ENCODE measurements at places on chromosomes 1 and 21.

DNA sequence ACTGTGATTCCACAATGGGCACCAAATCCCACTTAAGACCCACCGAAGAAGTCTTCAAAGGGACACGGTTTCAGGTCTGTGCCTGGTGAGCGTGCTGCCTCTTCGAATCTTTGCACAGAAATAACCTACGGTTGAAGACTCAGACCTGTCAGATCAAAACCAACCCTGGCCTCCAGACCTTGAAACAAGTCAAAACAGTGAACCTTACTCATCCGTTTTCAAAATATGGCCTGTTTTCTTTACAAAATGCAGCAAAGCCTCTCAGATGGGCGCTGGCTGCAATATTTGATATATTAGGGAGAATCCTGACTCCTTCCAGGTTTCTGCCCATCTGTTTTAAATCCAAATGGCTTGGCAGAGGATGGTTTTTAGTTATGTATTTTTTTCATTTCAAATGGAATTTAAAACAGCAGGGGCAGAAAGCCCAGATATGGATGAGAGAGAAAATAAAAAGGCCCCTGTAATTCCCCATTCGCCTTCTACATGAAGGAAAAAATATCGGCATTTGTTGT is 14.0 kb downstream of the JUN start:
- no peak for DNase-seq

GRCh38 chr1:70504821-70505193 is 93.7 kb downstream of the CTH start:
- DNase-seq = no peak

- no peak for DNase-seq
Measured at GRCh38 chr1:21655259-21655658, 13.9 kb downstream of the RAP1GAP start.

GRCh38 chr1:7953850-7954609 is 7.5 kb upstream of the PARK7 start:
- DNase-seq = peak; percentile 99

- DNase-seq = no peak
Measured at GRCh38 chr1:54557671-54558355, 9.8 kb downstream of the ACOT11 start.

DNA sequence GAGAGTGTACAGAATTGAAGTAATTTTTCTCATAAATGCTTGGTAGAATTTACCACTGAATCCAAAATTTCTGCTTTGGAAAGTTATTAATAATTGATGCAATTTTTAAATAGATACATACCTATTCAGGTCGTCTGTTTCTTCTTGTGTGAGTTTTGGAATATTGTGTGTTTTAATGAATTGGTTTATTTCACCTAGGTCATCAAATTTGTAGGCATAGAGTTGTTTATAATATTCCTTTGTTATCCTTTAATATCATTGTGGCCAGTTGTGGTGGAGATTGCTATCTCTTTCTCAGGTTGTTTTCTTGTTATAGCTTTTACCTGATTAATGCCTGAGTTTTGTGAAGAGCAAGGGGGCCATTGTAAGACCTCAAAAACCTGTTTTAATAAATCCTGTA is 93.5 kb downstream of the SYT14 start:
- no peak for DNase-seq

- DNase-seq = no peak
Measured at GRCh38 chr1:168218658-168219057, 7.1 kb upstream of the SFT2D2 start.

DNA sequence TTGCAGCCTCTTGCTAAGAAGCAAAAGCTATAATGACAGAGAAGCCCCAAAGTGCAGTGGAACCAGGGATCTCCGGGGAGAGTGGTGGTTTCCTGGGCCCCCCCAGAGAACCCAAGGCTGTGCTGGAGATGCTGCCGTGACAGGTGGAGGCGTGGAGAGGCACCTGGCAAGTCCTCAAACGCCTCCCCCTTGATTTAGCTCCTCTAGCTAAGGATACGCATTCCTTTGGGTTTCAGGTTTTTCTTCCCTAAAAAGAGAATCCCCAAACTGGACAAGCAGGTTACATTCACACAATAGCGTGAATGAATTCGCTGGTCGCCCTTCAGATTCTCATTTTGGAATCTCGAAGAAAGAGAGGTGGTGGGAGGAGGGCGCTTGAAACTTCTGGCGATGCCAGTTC is 853 bp upstream of the ATP1A1 start:
- DNase-seq = no peak

- DNase-seq = no peak
Measured at GRCh38 chr1:93051961-93052360, 27.1 kb upstream of the MTF2 start.

DNA sequence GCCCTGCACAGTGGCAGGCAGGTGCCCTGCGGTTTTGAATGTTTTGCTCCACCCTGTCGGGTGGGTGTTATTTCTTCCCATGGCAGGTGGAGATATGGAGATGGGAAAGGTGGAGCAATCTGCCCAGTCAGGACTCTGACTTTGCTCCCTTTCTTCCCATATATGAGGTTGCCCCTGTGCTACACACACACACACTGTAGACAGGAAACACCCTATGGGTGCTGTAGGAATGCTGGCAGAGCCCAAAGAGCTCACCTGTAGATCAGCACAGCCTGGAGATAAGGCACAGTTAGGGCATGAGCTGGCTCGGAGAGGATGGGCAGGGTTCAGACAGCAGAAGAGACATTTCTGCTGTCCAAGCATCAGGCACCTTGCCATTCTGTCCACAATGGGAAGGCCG is 246.0 kb upstream of the AJAP1 start:
- DNase-seq = no peak

DNA sequence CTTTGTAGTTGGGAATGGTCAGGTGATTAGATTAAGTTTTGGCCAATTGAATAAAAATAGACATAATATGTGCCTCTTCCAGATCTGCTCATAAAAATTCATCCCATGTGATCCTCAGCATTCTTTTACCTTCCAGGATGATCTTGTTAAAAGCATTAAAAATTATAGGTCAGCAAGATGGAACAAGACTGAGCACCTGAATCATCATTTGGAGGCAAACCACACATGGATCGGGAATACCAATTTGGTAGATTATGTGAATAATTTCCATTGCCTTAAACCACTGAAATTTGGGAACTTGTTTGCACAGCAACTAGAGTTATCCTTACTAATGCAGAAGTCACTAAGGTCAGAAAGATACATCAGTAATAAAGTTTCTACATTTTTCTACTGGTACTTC is 681.4 kb upstream of the ADGRL2 start:
- DNase-seq = no peak

GRCh38 chr1:166063701-166064100 is 103.1 kb downstream of the FAM78B start:
- DNase-seq = no peak

GRCh38 chr1:150302902-150303301 is 9.2 kb downstream of the MRPS21 start:
- no peak for DNase-seq

DNA sequence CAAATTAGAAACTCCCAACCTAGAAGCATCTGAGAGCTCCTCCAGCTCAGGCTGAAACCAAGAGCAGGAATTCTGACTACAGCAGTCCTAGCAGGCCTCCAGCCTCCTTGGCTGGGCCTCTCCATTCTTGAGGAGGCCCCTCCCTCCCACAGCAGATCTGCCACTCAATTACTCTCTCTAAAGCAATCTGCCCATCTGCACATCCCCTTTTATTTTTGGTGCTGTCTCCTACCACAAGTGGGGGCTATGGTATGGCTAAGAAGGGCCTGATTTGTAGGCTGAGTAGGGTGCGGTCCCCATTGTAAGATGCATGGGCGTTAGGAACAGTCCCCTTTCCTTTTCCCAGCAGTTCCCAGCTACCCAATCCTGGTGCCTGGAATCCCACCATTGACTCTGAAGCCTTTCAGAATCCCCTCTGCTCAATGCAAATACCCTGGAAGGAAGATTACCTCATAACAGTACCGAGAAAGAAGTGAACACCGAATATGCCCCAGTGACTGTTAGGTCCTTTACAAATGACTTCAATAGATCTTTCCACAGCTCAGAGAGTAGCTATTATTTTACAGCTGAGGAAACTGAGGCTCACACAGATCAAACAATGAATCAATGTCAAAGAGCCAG is 11.6 kb upstream of the TTC39A start:
- DNase-seq = no peak

DNA sequence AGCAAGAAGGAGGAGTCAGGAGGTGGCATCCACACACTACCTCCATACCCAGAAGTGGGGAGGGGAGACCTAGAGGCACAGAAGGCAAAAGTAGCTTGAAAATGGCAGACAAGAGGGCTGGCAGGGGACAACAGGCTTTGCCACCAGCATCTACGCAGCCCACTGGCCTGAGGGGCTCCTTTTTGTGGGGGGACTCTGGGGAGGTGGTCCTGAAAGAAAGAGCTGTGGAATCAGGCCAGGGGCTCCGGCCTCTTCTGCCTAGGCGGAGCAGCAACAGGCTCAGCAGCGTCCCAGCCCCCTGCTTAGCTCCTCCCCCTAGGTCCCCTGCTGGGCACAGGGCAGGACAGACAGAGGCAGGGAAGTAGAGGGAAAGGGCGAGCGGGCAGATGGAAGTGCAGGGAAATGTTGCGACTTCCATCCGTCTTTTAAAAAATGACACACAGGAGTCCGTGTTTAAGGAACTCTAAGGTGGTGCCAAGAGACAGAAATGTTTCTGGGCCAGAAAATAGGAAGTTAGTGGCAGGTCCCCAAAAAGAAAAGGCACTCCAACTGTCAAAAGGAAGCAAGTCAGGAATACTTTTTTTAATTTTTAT is 10.0 kb upstream of the LEFTY2 start:
- no peak for DNase-seq

DNA sequence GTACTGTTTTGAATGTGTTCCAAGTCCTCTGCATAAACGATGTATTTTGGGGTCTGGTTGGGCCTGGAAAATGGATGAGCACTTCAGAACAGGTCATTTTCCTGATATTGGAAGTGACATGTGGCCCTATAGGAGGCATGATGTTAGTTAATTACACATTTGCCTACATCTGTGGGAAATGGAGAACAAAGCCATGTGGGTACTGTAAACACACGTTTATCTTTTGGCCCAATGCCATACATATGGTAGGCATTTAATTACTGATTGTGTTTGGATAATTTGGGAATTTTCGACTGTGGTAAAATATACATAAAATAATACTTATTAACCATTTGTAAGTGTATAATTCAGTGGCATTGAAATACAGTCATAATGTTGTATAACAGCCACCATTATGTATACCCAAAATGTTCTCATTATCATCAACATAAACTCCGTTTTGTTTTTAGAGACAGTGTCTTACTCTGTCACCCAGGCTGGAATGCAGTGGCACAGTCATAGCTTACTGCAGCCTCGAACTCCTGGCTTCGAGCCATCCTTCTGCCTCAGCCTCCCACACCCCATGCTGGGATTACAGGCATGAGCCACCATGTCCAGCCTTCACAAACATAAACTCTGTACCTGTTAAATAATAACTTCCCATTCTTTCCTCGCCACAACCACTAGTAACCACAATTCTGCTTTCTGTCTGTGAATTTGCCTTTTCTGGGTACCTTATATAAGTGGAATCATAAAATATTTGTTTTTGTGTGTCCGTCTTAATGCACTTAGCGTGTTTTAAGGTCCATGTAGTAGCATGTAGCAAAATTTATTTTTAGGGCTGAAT is 11.9 kb upstream of the RNPEP start:
- no peak for DNase-seq

DNA sequence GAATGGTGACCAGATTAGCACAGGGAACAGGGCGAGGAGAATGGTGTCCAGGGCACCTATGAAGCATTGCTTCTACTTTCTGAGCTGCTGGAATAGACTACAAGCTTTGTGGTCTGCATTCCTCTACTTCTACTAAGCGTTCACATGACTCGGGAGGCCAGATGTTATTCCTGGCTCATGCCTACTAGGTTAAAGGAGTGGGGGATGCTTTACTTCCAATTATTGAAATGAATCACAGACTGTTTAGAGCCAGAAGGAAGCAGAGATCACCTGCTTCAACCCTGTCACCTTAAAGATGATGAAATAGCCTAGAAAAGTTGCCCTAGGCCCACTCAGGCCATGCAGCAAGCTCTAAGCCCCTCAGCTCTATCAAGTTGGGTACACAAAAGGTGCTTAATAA is 633.5 kb downstream of the KIF26B start:
- DNase-seq = no peak

DNA sequence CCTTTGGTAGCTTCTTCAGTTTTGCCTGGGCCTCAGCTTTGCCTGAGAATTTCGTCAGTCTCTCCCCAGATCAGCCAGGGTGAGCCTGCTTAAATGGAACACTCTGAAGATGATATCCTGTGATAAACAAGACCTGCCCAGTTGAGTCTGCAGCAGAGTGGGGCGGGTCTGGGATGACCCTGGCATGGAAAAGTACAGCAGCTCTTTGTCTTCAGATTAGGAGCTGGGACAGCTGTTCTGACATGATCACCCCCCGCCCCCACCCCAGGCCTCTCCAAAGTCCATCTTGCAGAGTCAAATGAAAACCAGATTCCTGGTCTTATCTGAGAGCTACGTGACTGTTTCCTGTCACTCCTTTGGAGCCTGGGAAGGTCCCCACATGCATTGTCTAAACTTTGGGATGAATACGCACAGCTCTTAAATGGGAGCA is 2.2 kb upstream of the TMEM51 start:
- no peak for DNase-seq

GRCh38 chr1:187787736-187788135 is 959.0 kb downstream of the PLA2G4A start:
- no peak for DNase-seq

GRCh38 chr1:162206749-162207635 is 137.5 kb downstream of the NOS1AP start:
- DNase-seq = peak; percentile 77

DNA sequence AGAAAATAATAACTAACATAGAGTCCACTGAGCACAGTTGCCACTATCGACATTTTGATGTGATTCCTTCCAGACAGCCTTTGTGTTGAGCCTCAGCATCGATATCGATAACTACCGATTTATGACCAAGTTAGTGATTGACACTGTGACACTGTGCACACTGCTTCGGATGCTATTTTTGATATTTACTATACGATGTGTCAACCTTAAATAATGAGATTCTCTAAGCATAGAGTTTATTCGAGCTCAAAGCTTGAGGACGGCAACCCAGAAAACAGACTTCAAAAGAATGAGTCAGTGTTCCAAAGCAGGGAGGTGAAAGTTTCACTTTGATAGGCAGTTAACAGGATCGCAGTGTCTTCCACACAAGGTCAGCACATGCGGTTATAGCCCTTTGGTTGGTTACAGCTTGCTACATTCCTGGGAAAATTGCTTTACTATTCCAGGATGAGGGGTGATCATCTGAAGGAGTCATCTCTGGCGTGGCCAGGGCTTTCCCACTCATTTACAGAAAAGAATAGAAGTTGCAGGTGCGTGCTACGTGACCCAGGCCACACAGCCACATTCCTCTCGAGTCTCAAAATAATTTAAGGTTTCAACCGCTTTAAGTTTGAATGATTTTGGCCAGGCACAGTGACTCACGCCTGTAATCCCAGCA is 53.6 kb upstream of the EFHD2 start:
- no peak for DNase-seq

Measured in upper lobe of right lung (tissue), 1 donor.